ENCODE measurements at places on chromosomes 2 and 18.

DNA sequence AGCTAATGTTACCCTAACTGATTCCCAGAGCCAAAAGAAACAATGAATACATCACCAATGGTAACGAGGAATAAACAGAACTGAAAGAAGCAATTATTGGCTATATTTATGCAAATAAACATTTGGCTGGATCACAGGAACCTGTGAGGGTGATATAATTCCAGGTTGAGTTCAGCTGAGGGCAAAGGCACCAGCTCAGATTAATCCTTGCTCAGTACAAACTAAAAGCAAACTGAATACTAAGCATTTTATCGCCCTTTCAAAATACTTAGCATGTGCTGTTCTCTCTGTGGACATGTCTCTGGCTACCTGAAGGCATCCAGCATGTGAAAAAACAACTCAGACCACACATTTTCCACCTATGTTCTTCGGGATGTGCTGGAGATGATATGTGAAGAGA is 791.7 kb downstream of the METTL4 start:
- no peak for DNase-seq

- no peak for DNase-seq
These were observed 868.1 kb upstream of the ID2 start for GRCh38 chr2:7813541-7814292.

- no peak for DNase-seq
These were observed 54.9 kb downstream of the EPHA4 start for GRCh38 chr2:221517146-221517695.

DNA sequence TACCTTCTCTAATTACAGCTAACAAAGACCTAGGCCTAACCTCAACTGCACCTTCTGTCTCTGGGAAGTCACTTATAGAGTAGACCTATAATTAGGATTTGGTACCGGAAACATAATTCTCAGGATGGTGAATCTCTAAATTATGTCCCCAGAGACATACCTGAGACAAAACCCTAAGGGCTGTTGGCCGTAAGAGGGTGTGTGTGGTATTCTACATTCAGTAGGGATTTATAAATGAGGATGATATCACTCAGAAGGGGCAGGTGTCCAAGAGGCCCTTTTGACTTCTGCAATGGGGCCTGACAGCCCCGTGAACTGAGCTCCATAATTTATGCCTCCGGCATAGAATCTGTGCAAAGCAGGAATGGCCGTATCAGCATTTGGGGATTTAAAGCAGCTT is 13.5 kb upstream of the DARS1 start:
- no peak for DNase-seq

DNA sequence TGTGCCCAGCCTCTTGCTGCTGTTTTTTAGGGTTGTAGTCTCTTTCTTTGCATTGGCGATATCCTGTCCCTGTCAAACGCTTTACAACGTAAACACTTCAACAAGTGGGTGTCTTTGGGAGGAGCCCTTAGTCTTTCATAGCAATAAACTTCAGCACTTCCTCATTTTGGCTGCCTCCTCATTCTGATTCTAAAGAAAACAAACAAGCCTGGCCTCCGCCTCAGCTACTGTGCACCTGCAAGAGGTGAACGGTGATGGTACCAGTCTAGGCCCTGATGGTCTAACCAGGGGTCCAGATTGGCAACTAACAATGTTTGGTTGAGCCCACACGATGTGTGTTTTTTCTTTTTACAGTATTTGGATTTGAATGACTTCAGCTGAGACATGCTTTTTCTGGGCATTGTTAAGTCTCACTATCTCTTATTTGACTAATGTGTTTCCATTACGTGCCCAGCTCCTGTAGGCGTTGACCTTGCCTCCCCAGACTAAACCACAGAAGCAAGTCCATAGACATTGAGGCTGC is 53.2 kb upstream of the CUL3 start:
- DNase-seq: no peak

- no peak for DNase-seq
These were observed 32.7 kb downstream of the YPEL5 start for GRCh38 chr2:30179536-30179935.

DNA sequence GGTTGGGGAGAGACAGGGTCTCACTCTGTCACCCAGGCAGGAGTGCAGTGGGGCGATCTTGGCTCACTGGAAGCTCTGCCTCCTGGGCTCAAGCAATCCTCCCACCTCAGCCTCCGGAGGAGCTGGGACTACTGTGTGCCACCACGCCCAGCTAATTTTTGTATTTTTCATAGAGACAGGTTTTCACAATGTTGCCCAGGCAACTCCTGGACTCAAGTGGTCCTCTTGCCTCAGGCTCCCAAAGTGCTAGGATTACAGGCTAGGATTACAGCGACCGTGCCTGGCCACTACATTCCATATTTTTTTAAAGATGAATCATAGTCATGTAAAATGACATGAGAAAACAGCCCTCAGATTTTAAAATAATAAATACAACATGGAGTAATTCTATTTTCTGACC is 32.3 kb downstream of the CWC22 start:
- no peak for DNase-seq

GRCh38 chr2:220858101-220858500 is 714.0 kb downstream of the EPHA4 start:
- DNase-seq: peak; percentile 4

DNA sequence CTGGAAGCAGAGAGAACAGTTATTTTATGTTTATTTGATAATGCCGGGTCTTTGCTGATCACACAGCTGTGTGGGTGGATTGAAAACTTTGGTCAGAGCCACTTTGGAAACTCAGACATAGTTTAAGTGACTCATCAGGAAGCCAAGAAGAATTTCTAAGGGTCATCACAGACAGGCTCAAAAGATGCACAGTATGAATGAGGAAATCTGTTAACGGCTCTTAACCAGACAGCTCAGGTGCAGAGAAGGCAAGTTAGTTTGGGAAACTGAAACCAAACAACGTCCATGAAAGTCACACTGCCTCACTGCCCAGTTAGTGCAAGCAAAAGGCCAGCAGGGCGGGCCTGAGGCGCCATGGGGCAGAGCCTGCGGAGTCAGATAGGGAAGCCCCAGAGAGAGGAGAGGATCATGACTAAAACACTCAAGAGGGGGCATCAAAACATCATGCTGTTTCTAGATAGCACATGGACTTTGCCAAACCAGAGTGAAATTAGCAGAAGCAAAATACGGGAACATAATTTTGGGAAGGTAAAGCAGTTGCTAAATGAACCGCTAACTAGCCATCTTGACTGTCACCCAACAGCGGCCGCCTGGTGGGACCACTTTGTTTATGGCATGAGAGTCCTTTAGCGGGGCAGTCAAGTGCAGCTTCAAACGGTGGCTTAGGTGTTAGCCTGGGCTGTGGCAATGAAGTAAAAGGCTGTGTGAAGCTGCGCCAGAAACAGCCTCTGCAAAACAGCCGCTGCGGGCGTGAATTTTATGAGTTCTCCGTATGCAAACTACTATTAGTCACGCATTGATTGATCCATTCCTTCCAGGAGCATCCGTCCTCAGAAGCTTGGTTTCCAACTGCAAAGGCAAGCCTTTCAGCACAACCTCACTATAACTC is 101.2 kb downstream of the KCTD18 start:
- no peak for DNase-seq

- no peak for DNase-seq
These were observed 168.2 kb downstream of the CDH7 start for GRCh38 chr18:65919018-65919417.

DNA sequence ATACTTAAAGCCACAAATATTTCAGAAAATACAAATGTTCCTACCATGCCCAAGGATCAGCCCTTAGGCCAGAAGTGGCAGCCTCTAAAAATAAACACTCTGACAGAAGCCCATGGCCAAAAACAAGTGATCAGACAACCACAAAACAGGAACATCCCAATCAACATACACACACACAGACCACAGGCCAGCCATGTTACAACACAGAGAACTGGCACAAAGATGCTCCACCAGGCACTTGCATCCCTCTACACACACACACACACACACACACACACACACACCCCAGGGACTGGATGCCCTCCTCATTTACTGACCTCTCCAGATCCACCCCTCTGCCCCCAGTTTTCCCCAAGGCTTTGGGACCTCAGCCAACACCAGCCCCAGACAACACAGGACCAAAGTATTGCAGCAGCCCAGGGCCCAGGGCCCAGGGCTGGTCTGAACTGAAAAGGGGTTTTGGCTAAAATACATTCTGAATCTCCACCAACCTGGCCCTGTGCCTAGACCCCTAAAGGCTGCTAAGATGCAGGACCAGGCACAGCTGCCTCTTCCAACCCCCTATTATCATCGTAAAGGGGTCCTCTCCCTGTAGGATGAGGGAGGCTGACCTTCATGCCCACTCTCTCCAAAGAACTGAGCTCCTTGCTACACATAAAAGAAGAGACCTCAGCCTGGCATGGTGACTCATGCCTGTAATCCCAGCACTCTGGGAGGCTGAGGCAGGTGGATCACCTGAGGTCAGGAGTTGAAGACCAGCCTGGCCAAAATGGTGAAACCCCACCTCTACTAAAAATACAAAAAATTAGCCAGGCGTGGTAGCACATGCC is 151.4 kb downstream of the TNS1 start:
- no peak for DNase-seq

- no peak for DNase-seq
These were observed 30.2 kb upstream of the SSB start for GRCh38 chr2:169768262-169768995.

GRCh38 chr2:96315400-96316071 is 9.6 kb upstream of the ITPRIPL1 start:
- no peak for DNase-seq

DNA sequence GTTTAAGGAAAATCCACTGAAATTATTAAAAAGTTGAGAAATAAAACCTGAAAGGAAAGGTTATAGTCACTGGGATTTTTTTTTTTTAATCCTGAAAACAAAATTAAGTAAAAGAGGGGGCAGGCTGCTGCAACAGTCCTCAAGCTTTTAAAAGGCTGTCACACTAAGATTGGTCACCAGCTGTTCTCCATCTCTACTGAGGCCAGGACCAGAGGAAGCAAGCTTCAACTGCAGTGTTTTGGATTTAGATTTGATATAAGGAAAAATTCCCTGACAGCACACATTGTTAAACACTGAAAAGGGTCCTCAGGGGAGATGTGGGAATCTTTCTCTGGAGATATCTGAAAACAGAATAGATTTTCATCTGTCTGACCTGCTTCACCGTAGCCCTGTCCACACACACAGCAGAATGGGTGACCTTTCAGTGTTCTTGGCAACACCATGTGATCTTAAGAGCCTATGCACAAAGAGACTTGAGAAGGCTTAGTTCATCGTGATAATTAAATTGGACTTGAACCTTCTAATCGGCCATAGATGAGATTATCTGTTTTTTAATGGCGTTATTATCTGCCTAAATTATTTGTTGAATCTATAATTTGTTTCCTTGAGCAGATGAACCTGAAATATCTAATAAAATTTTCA is 132.0 kb upstream of the BOD1L2 start:
- no peak for DNase-seq
